ENCODE measurements at places on chromosomes 16 and 17. TPM values are rescaled to one million over a fixed set of nuclear protein-coding genes. Genes with fewer than 3 reads are reported as not detected.

GRCh38 chr17:15250135-15250860 is 14.8 kb downstream of the PMP22 start:
- DNase-seq, result no peak

GRCh38 chr17:50367401-50367800 is 5.6 kb downstream of the MRPL27 start:
- no peak for DNase-seq

GRCh38 chr17:43427362-43428043 is 28.7 kb downstream of the ARL4D start:
- DNase-seq, result no peak

- no peak for DNase-seq
These were observed 101.8 kb upstream of the CDH13 start for GRCh38 chr16:82524976-82525375.

DNA sequence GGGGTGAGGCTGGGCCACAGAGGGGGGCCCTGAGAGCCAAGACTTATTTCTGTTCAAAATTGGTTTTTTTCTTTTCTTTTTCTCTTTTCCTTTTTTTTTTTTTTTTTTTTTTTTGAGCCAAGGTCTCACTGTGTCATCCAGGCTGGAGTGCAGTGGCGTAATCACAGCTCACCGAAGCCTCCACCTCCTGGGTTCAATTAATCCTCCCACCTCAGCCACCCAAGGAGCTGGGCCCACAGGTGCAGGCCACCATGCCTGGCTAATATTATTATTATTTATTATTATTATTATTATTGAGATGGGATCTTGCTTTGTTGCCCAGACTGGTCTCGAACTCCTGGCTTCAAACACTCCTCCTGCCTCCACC is 17.5 kb upstream of the CACNA1H start:
- DNase-seq, result no peak

- DNase-seq, result no peak
These were observed 24.2 kb upstream of the NXPH3 start for GRCh38 chr17:49551221-49552069.

DNA sequence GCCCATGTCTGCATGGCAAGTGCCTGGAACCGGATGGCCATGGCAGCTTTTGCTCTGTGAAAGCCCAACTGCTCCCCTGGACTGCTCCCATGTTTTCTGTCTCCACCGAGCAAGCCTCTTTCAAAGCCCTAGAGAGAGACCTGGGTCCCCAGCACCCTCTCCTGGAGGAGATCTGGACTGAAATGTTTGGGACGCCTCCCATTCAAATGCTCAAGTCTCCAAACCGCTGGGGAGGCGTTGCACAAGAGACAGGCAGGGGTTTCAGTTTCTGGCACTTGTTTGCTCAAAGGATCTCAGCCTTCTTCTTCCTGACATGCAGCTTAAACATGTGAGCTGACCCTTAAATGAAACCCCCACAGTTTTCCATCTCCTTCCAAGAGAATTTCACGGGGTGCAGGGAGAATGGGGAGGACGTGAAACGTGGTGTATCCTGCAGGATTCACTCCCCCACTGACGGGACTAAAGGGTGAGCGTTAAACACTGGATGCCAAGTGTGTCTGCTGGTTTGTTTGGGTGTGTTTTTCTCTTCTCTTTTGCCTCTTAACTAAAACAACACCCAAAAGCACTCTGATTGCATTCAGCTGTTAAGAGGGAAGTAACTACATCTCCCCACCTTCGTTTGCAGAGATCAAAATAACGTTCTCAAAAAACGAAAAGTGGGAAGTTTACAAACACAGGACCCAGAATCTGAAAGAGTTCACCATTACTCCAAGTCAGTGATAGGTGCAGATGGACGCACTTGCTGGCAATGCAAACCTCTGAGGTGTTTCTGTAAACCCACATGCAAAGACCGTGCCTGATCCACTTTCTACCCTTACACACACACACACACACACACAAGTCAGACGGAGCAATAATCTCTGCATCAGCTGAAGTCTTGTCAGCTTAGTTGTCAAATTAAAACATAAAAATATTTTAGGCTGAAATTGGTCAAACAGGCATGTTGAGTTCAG is 256.9 kb downstream of the C16orf95 start:
- no peak for DNase-seq

DNA sequence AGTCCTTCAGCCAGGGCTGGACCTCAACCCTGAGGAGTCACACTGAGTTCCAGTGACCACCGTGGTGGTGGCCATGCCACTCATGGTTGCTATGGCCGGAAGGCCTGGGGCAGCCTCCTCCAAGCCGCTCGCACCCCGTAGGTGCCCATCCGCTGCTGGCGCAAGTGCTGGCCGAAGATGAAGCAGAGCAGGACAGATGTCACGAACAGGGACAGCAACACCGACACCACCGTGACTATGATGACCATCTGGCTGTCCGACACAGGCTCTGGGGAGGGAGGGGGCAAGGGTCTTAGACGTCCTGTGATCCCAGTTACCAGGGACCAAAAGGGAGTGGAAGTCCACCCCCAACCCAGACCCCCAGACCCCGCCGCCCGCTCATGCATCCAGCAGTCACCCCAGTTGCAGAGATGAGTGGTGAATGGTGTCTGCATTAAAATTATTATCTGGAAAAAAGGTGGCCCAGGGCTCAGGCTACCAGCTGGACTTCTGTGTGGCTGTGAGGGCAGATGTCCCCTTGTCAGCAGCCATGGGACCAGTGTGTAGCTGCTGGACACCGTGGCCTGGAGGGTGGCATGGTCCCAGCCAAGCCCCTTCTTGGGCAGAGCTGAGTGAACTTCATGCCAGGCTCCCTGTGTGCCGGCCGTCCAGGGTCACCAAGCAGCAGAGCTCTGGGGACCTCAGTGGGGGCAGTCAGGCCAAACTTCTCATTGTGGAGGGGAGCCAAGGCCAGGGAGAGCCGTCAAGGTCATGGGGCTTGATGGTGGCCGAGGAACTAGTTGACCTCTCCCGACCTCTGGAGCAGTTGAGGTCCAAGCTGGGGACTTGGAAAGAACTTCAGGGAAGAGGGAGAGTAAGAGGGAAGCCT is 4.7 kb downstream of the PRR29 start:
- no peak for DNase-seq

GRCh38 chr17:28047806-28048205 is 5.3 kb downstream of the NLK start:
- no peak for DNase-seq

GRCh38 chr17:45131616-45132319 is 547 bp downstream of the PLCD3 start:
- DNase-seq, result peak; percentile 77

DNA sequence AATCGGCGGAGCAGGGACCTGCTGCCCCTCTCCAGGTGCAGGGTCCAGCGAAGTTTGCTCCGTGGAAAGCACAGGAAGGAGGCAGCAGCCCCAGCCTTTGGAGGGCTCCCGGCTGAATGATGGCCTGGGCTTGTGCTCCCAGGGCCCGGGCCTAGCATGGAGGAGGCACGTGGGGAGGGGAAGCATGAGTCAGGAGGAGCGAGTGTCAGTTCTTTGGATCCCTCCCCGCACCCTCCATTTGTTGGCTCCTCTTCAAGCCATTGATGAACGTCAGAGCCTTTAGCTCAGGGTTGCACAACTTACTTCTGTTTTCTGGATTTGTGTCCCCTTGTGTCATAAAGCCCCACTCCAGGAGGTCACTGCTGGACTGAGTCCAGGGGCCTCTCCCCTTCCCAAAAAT is 25.8 kb downstream of the TTYH2 start:
- DNase-seq, result no peak

DNA sequence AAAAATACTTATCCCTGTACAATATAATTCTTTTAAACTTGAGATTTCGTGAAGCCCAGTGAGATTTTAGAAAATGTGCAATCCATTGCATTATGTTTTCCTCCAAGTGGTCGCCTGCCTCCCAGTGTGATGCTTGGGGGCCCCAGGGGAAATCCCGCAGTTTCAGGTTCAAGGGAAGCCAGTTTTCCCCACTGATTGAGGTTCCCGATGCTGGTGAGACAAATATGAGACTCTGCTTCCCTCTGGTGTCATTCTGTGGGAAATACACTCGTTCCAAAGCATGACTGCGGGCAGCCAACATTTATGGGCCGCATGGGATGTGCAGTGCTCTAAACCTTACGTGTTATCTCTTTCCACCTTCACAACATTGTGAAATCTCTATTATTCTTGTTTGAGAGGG is 200.8 kb downstream of the PRKCB start:
- DNase-seq, result peak; percentile 65

- no peak for DNase-seq
These were observed 11.0 kb upstream of the CENPT start for GRCh38 chr16:67858500-67858899.

DNA sequence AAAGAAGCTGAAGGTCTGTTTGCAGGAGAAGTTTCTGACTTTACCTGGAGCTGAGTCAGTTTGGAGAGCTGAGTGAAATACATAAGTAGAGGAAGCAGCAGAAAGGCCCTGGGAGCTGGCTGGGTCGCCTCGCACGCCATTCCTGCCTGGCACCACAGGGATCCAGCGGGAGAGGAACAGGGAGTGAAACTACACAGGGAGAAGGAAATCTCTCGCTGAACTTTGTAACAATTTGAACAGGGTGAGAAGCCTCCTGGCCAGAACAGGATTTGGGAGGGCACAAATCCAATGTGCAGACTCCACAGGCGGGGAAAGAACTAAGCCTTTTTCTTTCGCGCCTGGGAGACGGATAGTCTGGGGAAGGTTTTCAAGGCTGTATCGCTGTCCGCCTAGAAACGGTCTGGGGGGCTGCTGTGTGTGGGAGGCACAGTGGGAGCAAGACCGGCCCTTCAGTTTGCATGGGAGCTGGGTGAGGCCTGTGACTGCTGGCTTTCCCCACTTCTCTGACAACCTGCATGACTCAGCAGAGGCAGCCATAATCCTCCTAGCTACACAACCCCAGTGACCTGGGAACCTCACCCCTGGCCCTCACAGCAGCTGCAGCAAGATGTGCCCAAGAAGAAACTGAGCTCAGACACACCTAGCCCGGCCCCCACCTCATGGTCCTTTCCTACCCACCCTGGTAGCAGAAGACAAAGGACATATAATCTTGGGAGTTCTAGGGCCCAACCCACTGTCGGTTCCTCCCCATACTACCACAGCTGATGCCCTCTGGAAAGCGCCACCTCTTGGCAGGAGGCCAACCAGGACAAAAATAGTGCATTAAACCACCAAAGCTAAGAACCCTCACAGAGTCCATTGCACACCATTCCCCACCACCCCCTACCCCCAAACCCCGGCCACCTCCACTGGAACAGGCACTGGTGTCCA is 778.6 kb downstream of the KCNJ2 start:
- no peak for DNase-seq

DNA sequence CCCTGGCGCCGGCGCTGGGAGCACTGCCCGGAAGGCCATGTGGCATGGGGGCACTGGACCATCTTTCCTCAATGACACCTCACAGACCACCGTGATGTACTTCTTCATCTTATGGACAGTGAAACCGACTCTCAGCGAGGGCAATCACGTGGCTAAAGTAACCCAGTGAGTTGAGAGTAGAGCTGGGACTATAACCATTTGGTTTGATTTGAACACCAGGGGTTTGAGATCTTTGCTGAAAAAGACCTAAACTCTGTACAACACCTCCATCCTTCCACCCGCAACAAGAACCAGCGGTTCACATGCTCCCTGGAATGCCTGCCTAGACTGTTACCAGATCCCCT is 3.3 kb downstream of the ITGA2B start:
- DNase-seq, result no peak

GRCh38 chr16:1907226-1907860 is 10.9 kb downstream of the HS3ST6 start:
- no peak for DNase-seq

GRCh38 chr17:33169580-33170285 is 123.4 kb downstream of the ASIC2 start:
- DNase-seq, result no peak

- no peak for DNase-seq
These were observed 240.3 kb upstream of the GSE1 start for GRCh38 chr16:85372627-85373372.

GRCh38 chr17:79997011-79997660 is 38.5 kb downstream of the TBC1D16 start:
- no peak for DNase-seq

- DNase-seq, result no peak
These were observed 16.4 kb upstream of the ABCC3 start for GRCh38 chr17:50618300-50618699.

DNA sequence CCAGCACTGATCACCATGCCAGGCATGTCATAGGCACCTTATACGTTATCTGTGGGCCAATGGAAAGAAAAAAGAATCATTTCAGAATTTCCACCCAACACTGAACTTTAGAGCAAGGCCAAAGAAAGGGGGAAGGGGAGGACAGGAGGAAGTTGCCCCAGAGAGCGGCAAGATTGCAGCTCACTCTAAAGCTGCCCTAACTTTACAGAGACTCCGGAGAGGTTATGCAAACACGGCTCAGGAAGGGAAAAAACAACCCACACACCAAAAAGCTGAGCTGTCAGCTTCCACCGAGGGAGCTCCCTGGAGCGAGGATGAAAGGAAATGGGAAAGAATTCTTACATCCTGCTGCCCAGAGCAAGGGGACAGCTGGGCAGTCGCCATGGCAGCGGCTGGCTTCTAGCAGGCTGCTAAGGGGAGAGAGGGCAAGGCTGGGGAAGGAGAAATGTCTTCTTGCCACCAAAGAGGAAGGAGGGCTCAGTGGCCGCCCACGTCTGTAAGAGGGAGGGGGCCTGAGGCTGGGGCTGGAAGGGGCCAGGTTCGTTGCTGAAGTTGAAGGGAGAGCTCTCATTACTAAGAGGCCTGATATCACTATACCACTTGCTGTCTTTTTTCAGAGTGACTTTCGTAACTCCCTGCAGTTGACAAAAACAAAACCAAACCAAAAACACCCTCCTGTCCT is 18.2 kb downstream of the COTL1 start:
- peak; percentile 69 for DNase-seq

GRCh38 chr17:72466606-72467005 is 345.8 kb downstream of the SOX9 start:
- DNase-seq, result no peak

Gene RRAD
- total RNA-seq, result not detected

Gene KRTAP4-3
- total RNA-seq, result not detected

Gene DRC3
- total RNA-seq, result 4.3 TPM

Gene RASD1
- 0.31 TPM for total RNA-seq

Gene EPN3
- total RNA-seq, result 0.49 TPM

Gene CYBA
- total RNA-seq, result 140 TPM

Gene HS3ST3A1
- total RNA-seq, result 1.1 TPM

Gene HLF
- total RNA-seq, result not detected
